Stimulated activated CD8-positive, alpha-beta memory T cell treated with anti-CD3 and anti-CD28 coated beads, Interleukin-7, amount 100 ng/mL, for 48 hours (primary cell): ENCODE measurements at places on chromosomes 3 and 15.
A peak's percentile ranks its signal among the peaks of the same experiment; 100 is the strongest.

DNA sequence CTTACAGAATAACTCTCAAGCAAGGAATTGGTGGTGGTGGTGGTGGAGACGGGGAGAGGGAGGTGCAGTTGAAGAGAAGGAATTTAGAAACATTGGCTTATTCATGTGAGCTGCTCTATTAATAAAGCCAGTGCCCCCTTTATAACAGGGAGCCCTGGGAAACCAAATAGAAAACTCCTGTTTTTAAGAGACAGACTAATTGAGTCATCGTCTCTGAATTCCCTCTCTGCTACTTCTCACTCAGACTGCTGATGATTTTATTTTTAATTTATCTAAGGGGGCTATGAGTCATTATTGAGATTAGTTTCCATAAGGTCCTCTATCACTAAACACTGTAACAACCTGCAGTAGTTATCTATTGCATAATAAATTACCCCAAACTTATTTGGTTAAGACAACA lies 145.9 kb upstream of the GALNT15 start:
- no peak for DNase-seq

DNA sequence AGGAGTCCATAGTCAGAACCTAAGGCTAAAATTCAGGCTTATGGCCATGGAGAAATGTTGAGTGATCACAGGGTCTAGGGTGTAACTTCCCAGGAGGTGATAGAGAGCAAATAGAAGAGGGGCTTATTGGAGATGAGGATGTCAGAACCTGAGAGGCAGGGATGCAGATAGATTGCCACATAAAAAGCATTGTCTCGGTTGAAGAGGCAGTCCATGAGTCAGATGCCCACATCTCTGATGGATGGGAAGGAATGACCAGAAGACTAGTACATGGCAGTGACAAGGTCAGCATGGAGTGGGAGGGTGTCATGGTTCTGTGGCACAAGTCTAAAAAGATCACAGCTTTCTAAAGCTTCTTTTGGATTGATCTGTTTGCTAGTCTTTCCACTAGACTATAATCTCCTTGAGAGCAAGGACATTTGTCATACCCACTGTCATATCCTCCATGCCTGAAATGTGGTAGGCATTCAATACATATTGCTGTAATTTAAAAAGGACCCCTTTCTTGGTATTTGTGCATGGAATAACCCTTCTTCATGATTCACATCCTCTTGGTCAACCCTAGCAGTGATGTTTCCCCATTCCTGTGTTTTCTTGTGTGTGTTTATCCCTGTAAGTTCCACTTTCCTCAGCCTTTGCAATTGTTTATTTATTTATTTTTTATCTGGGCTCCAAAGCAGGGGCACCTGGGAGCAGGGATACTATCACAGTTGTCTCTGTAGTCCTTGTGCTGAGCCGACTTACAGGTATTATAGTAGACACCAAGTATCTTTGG lies 613.4 kb upstream of the CFAP20DC start:
- no peak for DNase-seq

- DNase-seq: no peak
Observed at GRCh38 chr3:127371334-127371733, 83.5 kb upstream of the PRR20G start.

DNA sequence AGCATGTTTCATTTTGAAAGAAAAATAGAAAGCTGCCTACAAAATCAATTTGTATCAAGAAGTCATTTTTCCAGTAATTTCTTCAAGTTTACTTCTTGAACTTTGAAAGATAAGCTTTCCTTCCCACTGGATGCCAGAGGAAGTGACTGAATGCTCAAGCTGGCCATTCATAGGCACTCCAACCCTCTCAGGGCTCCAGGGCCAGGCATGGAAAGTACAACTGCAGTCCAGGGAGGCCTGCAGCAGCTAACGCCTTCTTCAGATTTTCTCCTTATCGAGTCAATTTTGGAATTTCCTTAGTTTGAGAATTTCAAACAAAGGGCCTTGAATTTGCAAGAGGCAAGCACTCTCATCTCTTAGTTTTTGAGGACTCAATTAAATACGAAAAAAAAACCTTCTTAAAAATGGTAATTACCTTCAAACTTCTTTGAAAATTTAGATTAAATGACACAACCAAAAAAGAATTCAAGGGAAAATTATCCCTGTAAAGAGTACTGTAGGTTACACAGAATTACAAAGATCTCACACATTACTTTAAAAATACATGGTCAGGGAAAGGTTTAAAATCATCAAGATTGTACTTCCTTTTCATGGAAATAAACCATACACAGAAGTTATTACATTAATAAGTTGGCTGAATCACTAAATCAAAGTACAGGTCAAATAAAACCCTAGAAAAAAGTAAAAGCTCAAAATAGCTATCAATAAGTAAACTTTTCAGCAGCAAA lies 2.5 kb downstream of the UBP1 start:
- DNase-seq: no peak

DNA sequence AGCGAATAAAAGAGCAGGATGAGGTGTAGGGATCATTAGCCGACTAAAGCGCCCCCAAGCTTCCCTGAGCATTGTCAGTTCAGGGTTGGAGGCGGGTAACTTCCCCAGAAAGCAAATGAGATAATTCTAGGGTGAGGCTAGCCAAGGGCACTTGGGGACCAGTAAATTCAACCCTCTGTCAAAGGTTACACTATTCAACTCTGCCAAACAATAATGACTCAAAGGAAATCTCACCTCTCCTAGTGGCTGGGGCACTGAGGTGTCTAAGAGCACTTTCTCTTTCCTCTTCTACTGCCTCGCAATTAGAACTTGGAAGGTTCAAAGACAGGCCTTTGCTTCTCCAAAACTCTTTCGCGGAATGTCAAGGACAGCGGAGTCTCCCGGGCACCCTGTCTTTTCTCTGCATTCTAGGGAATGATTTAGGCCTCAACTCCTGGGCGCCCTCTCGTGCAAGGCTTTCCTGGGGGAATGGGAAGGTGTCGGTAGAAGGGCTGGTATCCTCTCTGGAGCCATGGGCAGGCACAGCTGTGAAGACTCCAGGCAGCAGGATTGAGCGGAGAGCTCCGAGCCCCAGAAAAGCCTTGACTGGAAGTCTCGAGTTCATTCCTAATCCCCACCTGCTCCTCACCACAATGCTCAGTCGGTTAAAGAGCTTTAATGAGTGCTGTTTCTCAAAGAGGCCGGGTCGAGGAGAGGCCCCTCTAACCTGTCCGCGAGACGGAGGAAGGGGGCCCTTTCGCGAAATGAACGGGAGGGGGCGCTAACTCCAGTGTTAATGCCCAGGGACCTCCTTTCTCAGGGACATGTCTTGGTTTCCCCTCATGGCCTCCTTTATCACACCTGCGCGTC lies 21.9 kb downstream of the ZIC4 start:
- no peak for DNase-seq

DNA sequence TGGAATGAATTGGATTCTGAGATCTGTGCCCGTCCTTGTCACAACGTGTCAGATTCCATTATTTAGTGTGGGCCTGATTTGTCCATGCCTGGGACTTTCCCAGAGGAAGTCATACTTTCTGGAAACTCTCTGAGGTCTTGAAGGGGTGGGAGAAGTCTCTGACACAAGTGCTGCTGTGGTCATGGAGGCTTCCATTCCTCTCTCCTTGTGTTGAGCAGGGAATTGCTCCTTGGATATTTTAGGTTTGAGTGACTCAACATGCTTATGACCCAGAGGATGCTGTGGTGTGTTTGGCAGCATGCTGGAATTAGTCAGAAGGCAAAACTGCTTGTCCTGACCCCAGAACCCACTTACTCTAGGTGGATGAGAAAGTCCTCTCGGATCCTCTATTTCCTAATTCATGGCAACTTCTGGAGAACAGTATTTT lies 132.1 kb downstream of the LPP start:
- no peak for DNase-seq

DNA sequence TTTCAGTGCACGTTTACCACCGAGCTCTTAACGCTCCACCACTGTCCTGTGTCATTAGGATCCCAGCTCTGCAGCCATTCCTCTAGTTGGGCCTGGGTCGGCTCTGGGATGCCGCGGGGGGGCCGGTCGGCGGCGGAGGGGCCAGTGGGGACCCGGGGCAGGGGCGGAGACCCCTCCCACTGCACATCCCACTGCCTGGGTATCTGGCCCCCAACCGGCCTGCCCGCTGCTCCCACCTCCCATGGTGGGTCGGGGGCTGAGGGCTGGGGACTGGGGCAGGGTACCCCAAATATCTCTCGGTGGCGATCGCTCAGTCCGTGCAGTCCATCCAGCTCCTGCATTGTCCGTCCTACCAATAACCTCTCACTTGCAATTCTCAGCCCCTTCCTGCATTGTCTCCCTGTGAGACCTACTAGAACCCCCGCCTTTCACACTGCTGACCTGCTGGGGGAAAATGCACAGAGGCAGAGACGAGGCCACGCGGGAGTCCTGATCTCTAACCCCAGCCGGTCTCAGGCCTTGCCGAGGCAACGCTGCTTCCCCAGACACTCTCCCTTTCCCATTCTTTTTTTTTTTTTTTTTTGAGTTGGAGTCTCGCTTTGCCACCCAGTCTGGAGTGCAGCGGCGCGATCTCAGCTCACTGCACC lies 24.0 kb upstream of the MUC20 start:
- DNase-seq: no peak

- no peak for DNase-seq
Observed at GRCh38 chr15:76208084-76208785, 103.0 kb downstream of the ETFA start.

DNA sequence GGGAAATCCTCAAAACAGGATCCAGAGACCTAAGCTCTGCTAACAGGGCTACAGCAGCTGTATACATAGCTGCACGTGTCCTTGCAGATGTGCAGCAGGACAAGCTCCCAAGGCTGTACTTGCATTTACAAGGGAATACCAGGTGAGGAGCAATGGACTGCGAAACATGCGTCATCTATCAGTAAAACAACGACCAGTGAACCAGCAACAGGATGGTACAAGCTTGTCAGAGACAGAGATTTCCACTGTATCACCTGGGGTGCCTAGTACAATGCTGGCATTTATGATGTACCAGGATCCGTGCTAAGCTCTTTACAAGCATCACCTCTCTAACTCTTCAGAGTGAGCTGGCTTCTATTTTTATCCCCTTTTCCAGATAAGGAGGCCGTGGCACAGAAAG lies 227.3 kb downstream of the FOXP1 start:
- DNase-seq: no peak

- DNase-seq: no peak
Observed at GRCh38 chr3:127276396-127276795, 11.4 kb downstream of the PRR20G start.

GRCh38 chr3:79018671-79019136 lies 749.1 kb downstream of the ROBO1 start:
- peak; percentile 15 for DNase-seq

DNA sequence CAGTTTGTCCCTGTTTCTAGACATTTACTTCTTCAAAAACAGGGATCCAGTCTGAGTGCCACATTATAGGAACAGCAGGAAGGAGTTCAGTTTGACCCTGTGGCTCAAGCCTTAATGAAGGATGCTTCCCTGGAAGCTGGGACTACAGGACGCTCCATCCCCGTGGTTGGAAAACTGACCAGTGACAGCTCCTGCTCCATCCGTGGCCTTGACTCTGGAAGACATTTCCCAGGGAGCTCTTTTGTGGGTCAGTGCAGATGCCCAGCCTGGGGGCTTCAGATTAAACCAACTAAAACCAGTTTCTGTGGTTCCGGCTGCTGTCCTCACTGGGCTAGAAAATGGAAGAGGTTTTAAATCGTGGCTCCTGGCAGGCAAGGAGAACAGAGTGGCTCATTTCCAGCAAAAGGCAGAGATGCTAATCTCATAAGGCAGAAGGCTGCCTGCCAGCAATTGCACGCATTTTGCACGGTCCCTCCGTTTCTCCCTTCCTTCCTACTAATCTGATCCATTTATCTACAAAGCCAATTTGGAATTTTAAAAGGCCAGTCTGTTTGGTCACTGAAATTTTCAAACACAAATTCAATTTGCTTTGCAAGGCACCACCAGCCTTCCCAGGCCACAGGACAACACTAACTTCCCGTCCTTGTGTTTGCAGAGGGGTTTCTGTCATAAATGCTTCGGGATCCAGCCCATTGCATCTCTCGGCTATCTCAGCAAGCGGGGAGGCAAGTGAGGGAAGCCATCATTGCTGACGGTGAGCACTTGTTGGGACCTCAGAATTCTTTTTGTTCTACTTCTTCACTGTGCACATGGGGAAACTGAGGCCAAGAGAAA lies 6.2 kb upstream of the SSUH2 start:
- no peak for DNase-seq

DNA sequence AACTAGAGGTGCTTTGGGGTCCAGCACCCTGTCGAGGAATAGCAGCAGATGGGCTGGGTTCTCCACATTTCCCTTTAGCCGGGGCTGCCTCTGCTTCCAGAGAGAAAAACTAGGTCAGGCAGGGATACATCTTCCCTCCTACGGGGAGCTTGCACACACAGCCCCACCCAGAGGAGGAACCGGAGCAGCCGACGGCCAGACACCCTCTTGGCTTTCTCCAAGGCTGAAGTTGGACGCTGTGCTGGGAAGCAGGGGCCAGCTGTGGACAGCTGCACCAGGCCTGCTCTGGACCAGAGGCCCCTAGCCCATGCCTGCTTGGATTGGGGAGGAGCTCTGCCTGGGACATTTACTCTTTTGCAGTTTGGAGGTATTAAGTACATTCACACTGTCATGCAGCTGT lies 44.7 kb upstream of the NR2C2 start:
- DNase-seq: no peak

- no peak for DNase-seq
Observed at GRCh38 chr3:24541935-24542334, 47.3 kb upstream of the THRB start.

DNA sequence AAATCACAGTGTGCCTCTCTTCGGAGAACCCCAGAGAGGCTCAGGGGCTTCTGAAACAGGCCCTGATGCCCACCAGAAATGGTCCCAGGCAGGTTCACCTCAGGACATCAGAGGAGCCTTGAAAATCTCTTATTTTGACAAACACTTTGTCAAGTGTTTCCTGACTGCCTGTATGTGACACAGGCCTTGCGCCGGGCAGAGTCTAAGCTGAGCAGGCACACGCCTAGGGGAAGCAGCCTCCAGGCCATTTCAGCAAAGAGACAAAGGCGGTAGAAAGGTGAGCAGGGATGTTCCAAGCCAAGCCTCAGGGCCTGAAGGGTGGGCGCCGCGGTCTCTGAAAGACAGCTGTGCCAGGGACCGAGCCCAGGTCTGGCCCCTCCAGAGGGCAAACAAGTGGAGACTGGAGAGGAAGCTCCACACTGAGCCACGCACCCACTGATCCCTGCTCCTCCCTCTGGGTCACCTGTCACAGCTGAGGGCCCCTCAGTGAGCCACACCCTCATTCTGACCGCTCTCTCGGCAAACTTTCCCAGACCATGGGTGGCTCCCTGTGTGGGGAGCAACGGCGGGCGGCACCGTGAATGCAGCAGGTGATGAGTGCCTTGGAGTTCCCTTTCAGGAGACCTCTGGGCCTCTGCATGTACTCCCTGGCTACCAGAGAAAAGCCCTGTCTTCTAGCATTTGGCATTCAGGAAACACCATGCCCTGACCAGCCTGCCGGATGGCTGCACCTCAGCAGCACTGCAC lies 136.1 kb downstream of the ADAMTS17 start:
- no peak for DNase-seq

- DNase-seq: no peak
Observed at GRCh38 chr15:64896371-64897069, 15.2 kb upstream of the ANKDD1A start.
